ENCODE measurements at places on chromosomes 2 and 18. TPM values are rescaled to one million over a fixed set of nuclear protein-coding genes. Genes with fewer than 3 reads are reported as not detected.

AMER3 gene
- total RNA-seq = 1.2 TPM

GRCh38 chr2:119301413-119301812 is 65.2 kb downstream of the C2orf76 start:
- no peaks in the 10 kb centered on the region for H3K4me1 ChIP-seq
- H3K27me3 ChIP-seq = peaks cover 16% of the 10 kb centered on the region
- H3K27ac ChIP-seq = no peak overlapping the region
- no peak for DNase-seq
- no peaks in the 10 kb centered on the region for H3K36me3 ChIP-seq
- no peak overlapping the region for H3K4me3 ChIP-seq

- H3K4me3 ChIP-seq = no peak overlapping the region
- DNase-seq = no peak
- H3K27me3 ChIP-seq = no peaks in the 10 kb centered on the region
Measured at GRCh38 chr2:112342067-112342550, 66.7 kb downstream of the ZC3H6 start.

DNA sequence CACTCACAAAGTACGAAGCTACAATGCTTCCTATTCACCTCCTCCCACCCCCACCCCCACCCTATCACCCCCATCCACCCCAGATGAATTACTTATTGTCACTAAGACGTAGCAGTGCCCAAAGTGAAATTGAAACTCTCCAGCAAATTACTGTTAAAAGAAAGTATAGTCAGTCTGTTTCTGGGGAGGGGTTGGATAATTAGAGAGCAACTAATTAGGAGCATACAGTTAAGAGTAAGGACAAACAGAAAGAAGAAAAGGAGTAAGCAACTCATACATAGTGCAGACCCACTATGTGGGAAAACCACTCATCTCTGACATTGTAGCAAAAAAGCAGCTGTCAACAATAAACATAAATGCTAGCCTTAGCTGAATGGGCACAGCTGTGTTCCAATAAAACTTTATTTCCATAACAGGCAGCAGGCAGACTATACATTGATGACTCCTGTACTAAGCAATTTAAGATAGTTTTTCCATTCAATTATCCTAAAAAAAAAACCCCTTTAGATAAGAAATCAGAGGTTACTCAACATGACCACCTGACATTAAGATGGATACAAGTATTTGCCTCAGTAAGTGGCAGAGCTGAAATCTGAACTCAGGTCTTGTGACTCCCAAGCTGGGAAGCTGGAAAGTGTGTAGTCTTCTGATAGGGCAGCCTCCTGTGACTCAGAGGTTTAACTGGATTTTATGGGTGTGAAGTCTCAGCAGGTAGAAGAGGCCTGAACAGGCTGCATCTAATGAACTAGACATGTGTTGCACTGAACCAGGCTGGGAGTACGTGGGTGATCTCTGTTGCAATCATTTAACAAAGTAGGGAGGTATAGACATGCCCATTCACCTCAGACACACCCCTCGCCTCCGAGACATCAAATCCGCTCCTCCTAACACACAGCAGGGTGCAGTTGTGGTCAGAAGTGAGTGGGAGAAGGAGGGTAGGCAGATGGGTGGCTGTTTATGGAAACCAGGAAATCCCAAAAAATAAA is 171.8 kb upstream of the KLF7 start:
- no peaks in the 10 kb centered on the region for H3K36me3 ChIP-seq
- DNase-seq = no peak
- H3K27ac ChIP-seq = no peak overlapping the region
- peaks cover 15% of the 10 kb centered on the region for H3K4me1 ChIP-seq

DNA sequence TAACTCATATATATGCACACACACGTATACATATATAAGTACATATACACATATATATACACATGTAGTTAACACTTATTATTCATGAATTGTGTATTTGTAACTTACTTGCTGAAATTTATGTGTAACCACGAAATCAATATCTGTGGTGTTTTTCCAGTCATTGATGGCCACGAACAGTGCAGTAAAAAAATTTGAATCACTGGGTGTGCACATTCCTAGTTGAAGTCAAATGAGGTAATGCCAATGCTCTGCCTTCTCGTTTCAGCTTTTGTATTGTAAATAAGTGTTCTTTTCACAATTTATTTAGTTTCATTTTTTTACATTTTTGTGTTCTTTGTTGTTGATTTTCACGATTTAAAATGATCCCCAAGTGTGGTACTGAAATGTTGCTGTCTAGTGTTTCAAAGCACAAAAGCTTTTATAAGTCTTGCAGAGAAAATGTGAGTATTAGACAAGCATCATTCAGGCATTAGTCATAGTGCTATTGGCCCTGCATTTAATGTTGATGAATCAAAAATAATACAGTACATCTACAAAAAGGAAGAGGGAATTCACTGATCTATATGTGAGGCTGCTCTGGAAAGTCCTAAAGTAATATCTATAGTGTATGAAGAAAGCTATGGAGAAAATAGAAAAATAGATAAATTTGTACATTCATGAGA is 419.0 kb downstream of the DSC3 start:
- H3K27me3 ChIP-seq = no peaks in the 10 kb centered on the region
- H3K36me3 ChIP-seq = no peaks in the 10 kb centered on the region
- no peak overlapping the region for H3K4me3 ChIP-seq

DNA sequence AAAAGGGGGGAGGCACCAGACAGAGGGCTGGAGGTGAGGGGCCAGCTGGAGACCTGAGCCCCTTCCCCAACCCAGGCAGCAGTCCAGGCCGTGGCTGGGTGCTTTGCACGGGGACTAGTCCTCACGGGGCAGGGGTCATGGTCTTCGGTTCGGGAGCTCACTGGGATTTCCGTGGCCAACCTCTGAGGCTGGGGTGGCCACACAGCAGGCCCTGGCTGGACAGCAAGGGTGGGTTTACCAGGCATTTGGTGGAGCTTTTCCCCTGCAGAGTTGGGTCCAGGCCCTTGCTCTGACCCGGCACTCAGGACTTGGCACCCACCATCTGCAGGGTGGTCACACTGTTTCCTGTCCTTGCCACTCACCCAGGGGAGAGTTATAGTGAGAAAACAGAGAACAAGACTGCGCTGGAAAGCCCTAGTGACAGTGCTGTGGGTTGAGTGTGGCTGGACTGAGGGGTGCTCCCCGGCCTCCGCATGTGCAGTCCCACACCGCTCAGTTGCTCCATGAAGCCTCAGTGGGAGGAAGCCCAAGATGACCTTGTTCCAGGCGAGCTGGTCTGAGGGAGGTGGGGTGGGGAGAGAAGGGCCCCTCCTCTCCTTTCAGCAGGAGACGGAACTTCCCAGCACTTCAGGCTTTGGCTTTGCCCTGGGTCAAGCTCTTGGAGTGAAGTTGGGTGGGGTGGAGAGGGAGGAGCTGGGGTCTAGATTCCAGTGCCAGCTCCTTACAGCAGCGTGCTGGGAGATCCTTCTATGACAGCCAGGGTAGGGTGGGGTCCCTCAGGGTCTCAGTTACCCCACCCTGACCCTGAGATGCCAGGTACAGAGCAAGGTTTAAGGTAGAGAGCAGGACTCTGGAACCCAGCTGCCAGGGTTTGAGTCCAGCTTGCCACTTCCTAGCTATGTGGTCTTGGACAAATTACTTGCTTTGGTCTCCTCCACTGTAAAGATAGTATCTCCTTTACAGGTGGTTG is 219.8 kb downstream of the DYSF start:
- H3K36me3 ChIP-seq = no peaks in the 10 kb centered on the region
- H3K27me3 ChIP-seq = no peaks in the 10 kb centered on the region
- no peaks in the 10 kb centered on the region for H3K4me1 ChIP-seq
- no peak for DNase-seq
- no peak overlapping the region for H3K4me3 ChIP-seq

- no peaks in the 10 kb centered on the region for H3K27me3 ChIP-seq
- no peaks in the 10 kb centered on the region for H3K4me1 ChIP-seq
- H3K36me3 ChIP-seq = peaks cover 72% of the 10 kb centered on the region
- no peak overlapping the region for H3K27ac ChIP-seq
- DNase-seq = no peak
- H3K4me3 ChIP-seq = no peak overlapping the region
Measured at GRCh38 chr2:232815569-232815968, 39.2 kb upstream of the KCNJ13 start.

DNA sequence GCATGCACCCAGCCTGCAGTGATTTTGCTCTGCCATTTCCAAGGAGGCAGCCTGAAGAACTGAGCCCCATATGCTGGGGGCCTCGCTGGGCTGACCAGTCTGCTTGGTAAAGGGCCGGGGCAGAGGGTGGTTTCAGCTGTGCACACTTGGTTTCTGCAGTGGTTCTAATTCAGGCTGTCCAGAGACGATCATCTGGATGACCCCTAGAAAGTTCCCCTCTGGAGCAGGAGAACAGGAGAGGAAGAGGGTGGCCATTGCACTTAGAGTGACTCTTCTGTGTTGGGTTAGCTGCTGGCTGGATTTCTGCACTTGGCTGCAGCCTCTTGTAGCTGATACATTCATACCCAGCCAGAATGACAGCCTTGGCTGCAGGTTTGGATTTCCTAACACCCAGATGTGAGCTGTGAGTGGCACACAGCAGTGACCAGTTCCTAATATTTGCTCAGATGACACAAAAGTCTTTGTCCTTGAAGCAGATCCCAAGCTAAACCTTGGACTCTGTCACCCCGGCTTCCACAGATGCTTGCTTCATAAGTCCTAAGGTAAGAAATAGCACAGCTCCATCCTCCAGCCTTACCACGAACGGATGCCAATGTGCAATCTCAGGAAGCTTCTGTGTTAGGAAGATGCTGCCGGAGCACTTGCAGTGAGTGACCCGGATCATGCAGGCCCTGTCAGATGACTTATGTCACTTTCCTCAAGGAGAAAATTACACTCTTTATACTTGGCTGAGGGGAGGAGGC is 105.6 kb downstream of the HNRNPLL start:
- no peaks in the 10 kb centered on the region for H3K36me3 ChIP-seq
- H3K4me1 ChIP-seq = peaks cover 9% of the 10 kb centered on the region
- DNase-seq = no peak
- no peak overlapping the region for H3K27ac ChIP-seq

GRCh38 chr2:150228936-150229335 is 258.5 kb downstream of the RND3 start:
- H3K4me1 ChIP-seq = no peaks in the 10 kb centered on the region
- H3K27me3 ChIP-seq = no peaks in the 10 kb centered on the region
- H3K36me3 ChIP-seq = no peaks in the 10 kb centered on the region
- no peak for DNase-seq
- H3K27ac ChIP-seq = no peak overlapping the region

GRCh38 chr2:151071382-151071781 is 190.3 kb downstream of the RBM43 start:
- no peaks in the 10 kb centered on the region for H3K36me3 ChIP-seq
- H3K27me3 ChIP-seq = no peaks in the 10 kb centered on the region
- H3K4me1 ChIP-seq = no peaks in the 10 kb centered on the region

DNA sequence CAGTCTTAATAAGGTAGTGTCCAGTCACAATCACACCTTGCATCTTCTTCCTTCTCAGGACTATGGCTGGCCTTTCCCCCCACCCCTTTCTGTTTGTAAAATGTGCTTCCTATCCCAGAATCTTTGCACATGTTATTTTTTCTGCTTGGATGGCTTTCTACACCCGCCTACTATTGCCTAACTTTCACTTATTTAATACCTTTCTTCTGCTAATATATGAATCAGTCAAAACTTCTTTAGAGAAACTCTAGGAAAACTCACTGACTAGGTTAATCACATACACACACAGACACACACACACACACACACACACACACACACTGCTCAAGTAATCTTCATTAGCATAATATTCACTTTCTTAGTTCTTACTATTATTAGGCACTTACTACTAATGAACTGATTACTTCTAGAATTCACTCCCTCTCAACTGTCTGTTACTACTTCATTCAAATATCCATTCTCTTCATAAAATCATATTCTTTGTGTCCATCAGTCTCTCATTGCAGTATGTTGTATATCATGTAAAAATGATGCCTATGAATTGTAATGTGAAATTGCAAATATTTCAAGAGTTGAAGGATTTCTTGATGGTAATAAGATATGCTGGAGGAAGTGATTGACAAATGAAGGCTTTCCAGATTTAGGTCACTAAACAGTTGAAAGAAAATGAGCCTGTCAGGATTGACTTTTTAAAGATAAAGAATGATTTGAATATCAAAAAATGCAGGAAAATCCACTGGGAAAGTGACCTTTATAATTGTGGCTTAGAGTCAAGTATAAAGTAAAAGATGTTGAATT is 51.2 kb downstream of the CLIP4 start:
- DNase-seq = peak; percentile 17
- no peak overlapping the region for H3K27ac ChIP-seq
- H3K4me3 ChIP-seq = no peak overlapping the region
- H3K27me3 ChIP-seq = peaks cover 18% of the 10 kb centered on the region
- H3K4me1 ChIP-seq = no peaks in the 10 kb centered on the region

DNA sequence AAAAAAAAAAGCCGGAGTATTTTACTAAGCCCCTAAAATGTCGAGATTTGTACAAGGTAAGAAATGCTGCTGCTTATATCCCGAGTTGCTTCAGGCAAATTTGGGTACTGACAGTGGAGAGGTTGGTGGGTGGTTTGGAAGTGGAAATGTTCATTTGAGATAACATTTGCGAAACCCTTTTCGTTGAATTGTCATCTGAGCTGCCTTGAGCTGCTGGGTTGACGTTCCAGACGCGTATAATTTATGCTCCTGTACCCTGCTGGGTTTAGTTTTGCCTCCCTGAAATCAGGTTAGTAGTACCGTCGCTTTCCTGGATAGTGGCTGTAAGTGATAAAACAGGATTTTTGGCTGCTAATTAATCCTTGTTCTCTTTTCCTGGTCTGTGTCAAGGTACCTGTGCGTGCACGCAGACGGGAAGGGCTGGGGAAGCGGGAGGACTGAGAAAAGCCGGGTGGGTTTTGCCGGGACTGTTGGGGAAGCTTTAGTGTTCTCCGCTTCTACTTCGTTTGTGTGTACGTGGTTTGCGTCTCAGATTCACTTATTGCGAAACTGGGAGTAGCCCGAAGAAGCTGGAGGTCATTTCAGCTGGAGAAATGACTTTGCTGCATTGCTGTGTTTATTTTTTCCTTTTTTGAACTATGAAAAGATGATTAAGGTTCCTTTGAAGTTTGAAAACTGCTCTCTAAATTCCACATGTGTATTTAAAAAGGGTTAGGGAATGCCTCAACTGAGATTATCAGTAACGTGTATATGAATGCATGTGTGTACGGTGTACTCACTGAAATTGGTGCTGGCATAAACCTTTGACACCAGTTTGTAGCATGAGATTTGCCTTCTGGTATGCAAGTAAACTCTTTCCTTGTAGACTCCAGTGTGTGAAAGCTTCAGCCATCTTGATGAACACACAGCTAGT is 709 bp downstream of the UGP2 start:
- peak overlapping the region; percentile 54 for H3K4me3 ChIP-seq
- H3K27me3 ChIP-seq = no peaks in the 10 kb centered on the region
- DNase-seq = peak; percentile 77
- H3K27ac ChIP-seq = peak overlapping the region; percentile 93
- no peaks in the 10 kb centered on the region for H3K36me3 ChIP-seq

GRCh38 chr2:240594511-240595380 is 8.2 kb downstream of the CAPN10 start:
- H3K27ac ChIP-seq = peak overlapping the region; percentile 69
- H3K27me3 ChIP-seq = no peaks in the 10 kb centered on the region
- no peaks in the 10 kb centered on the region for H3K4me1 ChIP-seq
- H3K36me3 ChIP-seq = peaks cover 9% of the 10 kb centered on the region

DAPL1 gene
- total RNA-seq = not detected

GRCh38 chr2:30865892-30866681 is 58.8 kb upstream of the CAPN13 start:
- no peak for DNase-seq
- no peaks in the 10 kb centered on the region for H3K36me3 ChIP-seq
- no peaks in the 10 kb centered on the region for H3K27me3 ChIP-seq
- no peak overlapping the region for H3K27ac ChIP-seq

GRCh38 chr2:219289537-219290361 is 10.6 kb downstream of the DNAJB2 start:
- H3K27me3 ChIP-seq = no peaks in the 10 kb centered on the region
- no peaks in the 10 kb centered on the region for H3K4me1 ChIP-seq
- H3K27ac ChIP-seq = no peak overlapping the region

All from cardiac muscle cell (in vitro differentiated cells and primary cell).